ENCODE measurements at places on chromosomes 7 and 10. TPM values are rescaled to one million over a fixed set of nuclear protein-coding genes. Genes with fewer than 3 reads are reported as not detected.

- no peak overlapping the region for H3K4me3 ChIP-seq
- no peak for DNase-seq
- H3K27ac ChIP-seq, result no peak overlapping the region
- H3K36me3 ChIP-seq, result peaks cover 7% of the 10 kb centered on the region
Observed at GRCh38 chr10:58513188-58514110, 777 bp downstream of the BICC1 start.

- no peak for DNase-seq
- no peak overlapping the region for H3K4me3 ChIP-seq
- peaks cover 15% of the 10 kb centered on the region for H3K4me1 ChIP-seq
- no peaks in the 10 kb centered on the region for H3K36me3 ChIP-seq
- no peaks in the 10 kb centered on the region for H3K27me3 ChIP-seq
Observed at GRCh38 chr10:17128261-17128660, 1.4 kb downstream of the CUBN start.

The PDK4 gene
- 0.33 TPM for total RNA-seq

The NCF1 gene
- total RNA-seq, result 48.8 TPM

DNA sequence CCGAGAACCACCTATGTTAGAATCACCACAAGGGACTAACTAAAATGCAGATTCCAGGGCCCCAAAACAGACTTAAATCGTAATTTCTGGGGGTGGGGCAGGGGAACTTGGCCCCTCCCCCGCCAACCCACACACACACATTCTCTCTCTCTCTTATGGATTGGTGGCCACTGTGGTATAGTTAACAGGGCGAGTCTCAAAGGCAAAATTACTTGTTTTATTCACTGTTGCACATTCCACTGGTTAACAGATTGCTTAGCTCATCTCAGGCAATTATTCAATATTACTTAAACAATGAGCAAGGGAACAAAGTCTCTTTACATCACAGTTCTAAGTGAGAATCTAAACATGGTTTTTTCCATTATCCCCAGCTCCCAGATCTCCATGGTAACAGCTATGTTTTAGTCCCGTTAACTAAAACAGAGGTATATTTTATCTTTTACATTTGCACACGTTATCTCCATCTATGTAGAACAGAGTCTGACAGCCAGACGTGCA is 38.5 kb downstream of the IGF2BP3 start:
- no peaks in the 10 kb centered on the region for H3K4me1 ChIP-seq
- no peak overlapping the region for H3K27ac ChIP-seq
- peaks cover 9% of the 10 kb centered on the region for H3K27me3 ChIP-seq
- DNase-seq, result no peak
- no peaks in the 10 kb centered on the region for H3K36me3 ChIP-seq

DNA sequence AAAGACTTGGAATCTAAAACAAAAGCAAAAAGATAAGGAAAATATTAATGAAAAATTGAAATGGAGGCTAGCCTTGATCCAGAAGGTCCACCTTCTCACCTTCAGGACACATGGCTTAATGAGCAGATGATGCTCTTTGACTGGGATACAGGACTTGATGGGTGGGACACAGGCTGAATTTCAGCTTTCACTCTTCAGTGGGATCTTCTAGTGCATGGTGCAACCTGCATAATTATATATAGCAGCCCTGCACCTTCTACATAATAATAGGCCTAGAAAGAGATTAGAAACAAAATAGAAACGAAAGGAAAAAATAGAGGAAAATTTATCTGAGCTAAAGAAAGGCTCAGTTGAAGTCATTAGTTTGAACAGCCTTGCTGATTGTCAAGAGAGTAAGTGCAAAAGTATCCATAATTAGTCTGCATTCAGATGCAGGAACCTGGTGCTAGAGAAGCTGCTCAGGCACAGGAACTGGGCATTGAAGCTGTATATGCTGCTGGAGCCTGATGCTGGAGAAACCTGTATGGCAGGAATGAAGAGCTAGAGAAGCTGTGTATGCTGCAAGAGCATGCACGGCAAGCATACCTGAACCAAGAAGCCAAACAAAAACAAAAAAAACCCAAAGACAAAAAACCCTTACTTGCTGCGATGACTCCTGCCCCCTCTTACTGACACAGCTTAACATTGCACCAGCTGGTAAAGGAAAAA is 19.4 kb downstream of the MKLN1 start:
- no peak overlapping the region for H3K27ac ChIP-seq
- H3K27me3 ChIP-seq, result no peaks in the 10 kb centered on the region
- DNase-seq, result no peak
- H3K4me3 ChIP-seq, result no peak overlapping the region
- peaks cover 21% of the 10 kb centered on the region for H3K4me1 ChIP-seq
- H3K36me3 ChIP-seq, result no peaks in the 10 kb centered on the region

- no peaks in the 10 kb centered on the region for H3K36me3 ChIP-seq
- peak overlapping the region; percentile 34 for H3K4me3 ChIP-seq
- no peak for DNase-seq
- peaks cover 7% of the 10 kb centered on the region for H3K27me3 ChIP-seq
- peaks cover 12% of the 10 kb centered on the region for H3K4me1 ChIP-seq
- peak overlapping the region; percentile 30 for H3K27ac ChIP-seq
Observed at GRCh38 chr10:88793712-88794299, 8.7 kb upstream of the LIPM start.

DNA sequence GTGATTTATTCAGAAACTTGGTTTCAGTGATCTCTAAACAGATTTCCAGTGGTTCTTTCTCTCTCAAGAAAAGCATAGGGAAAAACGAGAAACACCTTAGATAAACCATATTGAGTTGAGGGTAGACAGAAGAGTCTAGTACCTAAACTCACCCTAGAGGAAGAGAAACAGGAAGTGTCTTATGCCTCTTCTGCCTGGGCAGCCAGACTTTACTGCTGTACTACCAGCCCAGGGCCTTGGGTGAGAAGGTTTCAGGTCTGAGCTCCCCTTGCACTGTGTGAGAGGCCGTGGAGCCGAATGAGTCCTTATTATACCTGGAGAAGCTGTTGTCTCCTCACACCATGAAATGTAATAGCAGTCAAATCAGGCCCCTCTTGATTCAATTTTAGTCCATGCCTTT is 18.2 kb downstream of the HIF1AN start:
- no peak for DNase-seq
- peaks cover 12% of the 10 kb centered on the region for H3K36me3 ChIP-seq
- H3K4me3 ChIP-seq, result no peak overlapping the region
- no peaks in the 10 kb centered on the region for H3K27me3 ChIP-seq
- peaks cover 3% of the 10 kb centered on the region for H3K4me1 ChIP-seq
- no peak overlapping the region for H3K27ac ChIP-seq

- H3K27me3 ChIP-seq, result no peaks in the 10 kb centered on the region
- peaks cover 26% of the 10 kb centered on the region for H3K4me1 ChIP-seq
- H3K27ac ChIP-seq, result no peak overlapping the region
- H3K36me3 ChIP-seq, result peaks cover 20% of the 10 kb centered on the region
Observed at GRCh38 chr10:822661-823367, 108.7 kb downstream of the LARP4B start.

DNA sequence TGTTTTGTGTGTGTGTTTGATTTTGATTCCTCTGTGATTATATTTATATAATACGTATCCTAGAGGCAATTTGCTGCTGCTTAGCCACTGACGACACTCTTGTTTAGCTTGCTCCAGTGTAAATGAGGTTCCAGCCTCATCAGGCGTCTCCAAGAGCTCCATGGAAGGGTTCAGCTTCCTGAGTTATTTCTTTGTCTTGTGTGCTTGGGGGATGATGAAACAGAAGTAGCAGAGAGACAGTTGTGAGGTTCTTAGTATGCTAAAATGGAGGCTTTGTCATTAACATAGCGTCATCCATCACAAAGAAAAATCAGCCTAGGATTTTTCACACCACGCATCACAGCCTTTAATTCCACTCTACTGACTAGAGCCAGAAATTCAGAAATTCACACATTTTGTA is 85.1 kb downstream of the KLF6 start:
- H3K36me3 ChIP-seq, result no peaks in the 10 kb centered on the region
- H3K4me3 ChIP-seq, result peak overlapping the region; percentile 46
- H3K4me1 ChIP-seq, result peaks cover 17% of the 10 kb centered on the region
- no peaks in the 10 kb centered on the region for H3K27me3 ChIP-seq
- peak overlapping the region; percentile 76 for H3K27ac ChIP-seq

DNA sequence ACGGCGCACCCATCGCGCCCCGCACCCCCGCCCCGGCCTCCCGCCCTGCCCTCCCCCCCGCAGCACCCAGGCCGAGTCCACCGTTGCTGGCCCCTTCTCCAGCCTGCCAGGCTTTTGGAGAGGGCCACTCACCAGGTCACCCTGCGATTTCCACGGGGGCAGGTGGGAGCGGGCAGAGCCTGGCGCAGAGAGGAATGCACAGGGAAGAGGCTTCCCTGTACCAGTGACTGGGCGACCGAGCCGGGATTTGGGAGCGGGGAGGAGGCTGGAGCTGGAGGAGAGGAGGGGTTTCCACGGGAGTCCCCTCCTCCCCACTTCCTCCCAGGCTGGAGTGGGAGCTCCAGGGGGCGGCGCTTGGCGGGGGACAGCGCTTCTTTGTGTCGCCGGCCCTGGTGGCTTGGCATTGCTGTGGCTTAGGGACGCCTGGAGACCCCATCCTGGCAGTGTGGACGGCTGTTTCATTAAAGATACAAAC is 19.3 kb downstream of the TCAF1 start:
- peaks cover 21% of the 10 kb centered on the region for H3K27me3 ChIP-seq
- peaks cover 10% of the 10 kb centered on the region for H3K36me3 ChIP-seq
- no peak for DNase-seq
- H3K4me3 ChIP-seq, result no peak overlapping the region

GRCh38 chr7:3649678-3650440 is 348.8 kb downstream of the SDK1 start:
- no peak overlapping the region for H3K27ac ChIP-seq
- H3K27me3 ChIP-seq, result peaks cover 26% of the 10 kb centered on the region
- DNase-seq, result no peak
- H3K36me3 ChIP-seq, result no peaks in the 10 kb centered on the region
- no peak overlapping the region for H3K4me3 ChIP-seq
- H3K4me1 ChIP-seq, result no peaks in the 10 kb centered on the region

- DNase-seq, result no peak
- no peaks in the 10 kb centered on the region for H3K36me3 ChIP-seq
- H3K27ac ChIP-seq, result no peak overlapping the region
- H3K4me1 ChIP-seq, result no peaks in the 10 kb centered on the region
- no peaks in the 10 kb centered on the region for H3K27me3 ChIP-seq
- no peak overlapping the region for H3K4me3 ChIP-seq
Observed at GRCh38 chr7:82778021-82778420, 334.4 kb upstream of the CACNA2D1 start.

GRCh38 chr7:130356121-130356875 is 11.7 kb downstream of the CPA5 start:
- no peak overlapping the region for H3K4me3 ChIP-seq
- H3K36me3 ChIP-seq, result no peaks in the 10 kb centered on the region
- DNase-seq, result no peak
- no peaks in the 10 kb centered on the region for H3K4me1 ChIP-seq
- no peak overlapping the region for H3K27ac ChIP-seq

DNA sequence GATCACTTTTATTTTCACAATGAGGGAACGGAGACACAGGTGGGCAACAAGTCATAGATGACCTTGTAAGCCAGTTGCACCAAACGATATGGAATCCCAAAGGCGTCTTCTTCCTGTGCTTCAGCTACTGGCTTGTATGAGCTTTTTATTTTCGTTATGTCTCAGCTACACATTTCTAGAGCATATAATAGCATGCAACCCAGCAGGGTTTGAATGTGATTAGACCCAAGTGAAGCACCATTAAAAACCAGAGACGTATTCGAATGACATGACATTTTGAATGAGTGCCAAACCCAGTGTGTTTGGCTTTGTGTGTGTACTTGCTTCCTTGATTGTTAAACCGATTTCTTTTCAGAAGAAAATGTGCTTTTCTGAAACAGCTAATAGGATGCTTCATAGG is 963.2 kb upstream of the CELF2 start:
- no peak overlapping the region for H3K27ac ChIP-seq
- H3K4me1 ChIP-seq, result no peaks in the 10 kb centered on the region

DNA sequence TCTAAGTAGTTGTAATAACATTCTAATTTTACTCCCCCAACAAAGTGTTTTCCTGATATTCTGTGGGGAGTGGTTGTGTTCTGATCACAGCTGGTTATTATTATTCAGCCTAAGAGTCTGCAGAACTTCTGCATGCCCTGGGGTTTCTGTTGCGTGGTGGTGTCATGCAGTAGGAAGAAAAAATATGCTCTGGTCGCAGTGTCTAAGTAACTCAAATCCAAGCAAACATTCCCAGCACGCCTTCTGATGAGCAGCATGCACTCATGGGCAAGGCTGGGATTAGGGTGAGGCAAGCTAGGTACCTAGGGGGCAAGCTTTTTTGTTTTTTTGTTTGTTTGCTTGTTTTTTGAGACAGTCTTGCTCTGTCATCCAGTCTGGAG is 112.8 kb upstream of the KMT2E start:
- H3K4me1 ChIP-seq, result peaks cover 6% of the 10 kb centered on the region
- no peak for DNase-seq
- no peak overlapping the region for H3K4me3 ChIP-seq
- H3K36me3 ChIP-seq, result no peaks in the 10 kb centered on the region
- H3K27me3 ChIP-seq, result peaks cover 7% of the 10 kb centered on the region
- H3K27ac ChIP-seq, result no peak overlapping the region

DNA sequence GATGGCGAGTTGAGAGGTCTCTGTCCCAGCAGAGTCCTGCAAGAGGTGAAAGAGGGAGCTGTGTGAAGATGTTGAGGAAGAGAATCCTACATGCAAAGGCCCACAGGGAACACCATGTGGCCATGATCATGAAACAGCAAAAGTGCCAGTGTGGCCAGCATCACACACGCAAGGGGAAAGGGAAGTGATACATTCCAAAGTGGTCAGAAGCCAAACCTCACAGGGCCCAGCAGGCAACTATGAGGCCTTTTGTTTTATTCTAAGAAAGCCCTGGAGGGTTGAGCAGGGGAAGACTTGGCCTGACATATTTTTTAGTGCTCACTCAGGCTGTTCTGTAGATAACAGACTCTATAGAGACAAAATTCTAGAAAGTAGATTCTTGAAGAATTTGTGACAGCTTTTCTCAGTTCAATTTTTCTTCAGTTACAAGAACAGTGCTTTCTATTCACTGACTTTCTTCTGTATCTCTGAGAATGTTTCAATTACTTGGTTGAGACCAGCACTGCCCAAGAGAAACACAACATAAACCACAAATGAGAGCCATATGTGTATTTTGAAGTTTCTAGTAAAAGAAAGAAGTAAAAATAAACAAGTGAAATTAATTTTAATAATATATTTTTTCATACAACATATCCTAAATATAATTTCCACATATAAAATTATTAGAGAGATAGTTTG is 82.3 kb downstream of the HTR7 start:
- no peaks in the 10 kb centered on the region for H3K4me1 ChIP-seq
- H3K27me3 ChIP-seq, result no peaks in the 10 kb centered on the region
- H3K4me3 ChIP-seq, result no peak overlapping the region
- H3K36me3 ChIP-seq, result no peaks in the 10 kb centered on the region
- no peak for DNase-seq

The GNGT1 gene
- total RNA-seq, result not detected

- no peak overlapping the region for H3K4me3 ChIP-seq
- H3K36me3 ChIP-seq, result no peaks in the 10 kb centered on the region
- DNase-seq, result no peak
- H3K27me3 ChIP-seq, result peaks cover 45% of the 10 kb centered on the region
Observed at GRCh38 chr10:102233997-102234396, 7.3 kb downstream of the PITX3 start.

The DNAJB12 gene
- 39.5 TPM for total RNA-seq
